Thoracic aorta (tissue), 2 donors: ENCODE measurements at places on chromosomes 4 and X. TPM values are rescaled to one million over a fixed set of nuclear protein-coding genes. Genes with fewer than 3 reads are reported as not detected.

- H3K4me1 ChIP-seq, result peaks cover 17% of the 10 kb centered on the region
- no peaks in the 10 kb centered on the region for H3K27me3 ChIP-seq
- peak overlapping the region; percentile 84 for H3K27ac ChIP-seq
- H3K36me3 ChIP-seq, result peaks cover 10% of the 10 kb centered on the region
- peak overlapping the region; percentile 81 for H3K4me3 ChIP-seq
- DNase-seq, result no peak
These were observed 1.3 kb downstream of the ANTXR2 start for GRCh38 chr4:80071604-80072227.

DNA sequence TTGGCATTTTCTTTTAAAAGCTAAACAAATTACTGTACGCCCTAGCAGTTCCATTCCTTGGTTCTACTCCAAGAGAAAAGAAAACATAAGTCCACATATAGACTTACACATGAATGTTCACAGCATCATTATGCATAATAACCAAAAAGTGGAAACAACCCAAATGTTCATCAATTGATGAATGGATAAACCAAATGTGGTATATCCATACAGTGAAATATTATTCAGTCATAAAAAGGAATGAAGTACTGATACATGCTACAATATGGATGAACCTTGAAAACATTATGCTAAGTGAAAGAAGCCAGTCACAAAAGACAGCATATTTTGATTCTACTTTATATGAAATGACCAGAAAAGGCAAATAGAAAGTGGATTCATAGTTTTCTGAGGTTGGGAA, 36.5 kb downstream of the MED14 start:
- no peaks in the 10 kb centered on the region for H3K4me1 ChIP-seq
- no peak overlapping the region for H3K4me3 ChIP-seq
- H3K36me3 ChIP-seq, result no peaks in the 10 kb centered on the region
- DNase-seq, result no peak

GRCh38 chrX:82556588-82556987, 951.5 kb upstream of the POU3F4 start:
- no peaks in the 10 kb centered on the region for H3K4me1 ChIP-seq
- no peak overlapping the region for H3K27ac ChIP-seq
- H3K36me3 ChIP-seq, result no peaks in the 10 kb centered on the region
- DNase-seq, result no peak
- H3K4me3 ChIP-seq, result no peak overlapping the region
- no peaks in the 10 kb centered on the region for H3K27me3 ChIP-seq

GRCh38 chr4:17491196-17491595, 20.7 kb downstream of the QDPR start:
- H3K4me3 ChIP-seq, result no peak overlapping the region
- no peaks in the 10 kb centered on the region for H3K4me1 ChIP-seq
- no peak for DNase-seq
- H3K27me3 ChIP-seq, result no peaks in the 10 kb centered on the region
- no peak overlapping the region for H3K27ac ChIP-seq

DNA sequence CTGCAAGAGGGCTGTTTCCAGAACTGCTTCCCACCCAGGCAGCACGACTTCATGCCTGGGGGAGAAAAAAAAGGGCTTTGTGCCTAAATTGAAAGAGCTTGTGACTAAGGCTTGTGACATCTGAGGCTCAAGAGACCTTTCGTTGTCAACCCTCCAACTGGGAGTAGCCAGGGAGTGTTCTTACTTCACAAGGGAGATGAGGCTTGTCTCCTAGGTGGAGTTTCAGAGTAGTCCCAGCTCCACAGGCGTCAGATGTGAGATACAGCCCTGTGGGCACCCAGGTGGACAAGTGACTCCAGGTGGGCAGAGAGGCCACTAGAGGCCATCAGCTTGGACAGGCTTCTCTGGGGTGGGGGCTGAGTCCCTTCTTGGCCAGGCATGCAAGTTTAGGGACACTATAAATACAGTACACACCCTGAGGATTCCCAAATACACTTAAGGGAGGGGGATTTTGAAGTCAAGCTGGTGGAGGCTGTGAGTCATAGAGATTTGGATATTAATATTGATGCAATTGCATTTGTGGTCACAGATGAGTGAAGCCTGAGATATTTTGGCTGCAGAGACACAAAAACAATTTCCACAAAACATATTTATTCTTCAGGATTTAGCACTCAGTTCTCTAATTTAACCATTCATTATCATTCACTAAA, 40.1 kb upstream of the SETD7 start:
- H3K36me3 ChIP-seq, result no peaks in the 10 kb centered on the region
- no peak overlapping the region for H3K4me3 ChIP-seq
- no peaks in the 10 kb centered on the region for H3K4me1 ChIP-seq
- no peak overlapping the region for H3K27ac ChIP-seq

- DNase-seq, result no peak
- H3K36me3 ChIP-seq, result no peaks in the 10 kb centered on the region
- peaks cover 42% of the 10 kb centered on the region for H3K4me1 ChIP-seq
These were observed 3.1 kb downstream of the ZNF827 start for GRCh38 chr4:145935253-145936141.

Gene TCEANC
- total RNA-seq, result 9.6 TPM
